ENCODE measurements at places on chromosomes 5 and 9. TPM values are rescaled to one million over a fixed set of nuclear protein-coding genes. Genes with fewer than 3 reads are reported as not detected.

DNA sequence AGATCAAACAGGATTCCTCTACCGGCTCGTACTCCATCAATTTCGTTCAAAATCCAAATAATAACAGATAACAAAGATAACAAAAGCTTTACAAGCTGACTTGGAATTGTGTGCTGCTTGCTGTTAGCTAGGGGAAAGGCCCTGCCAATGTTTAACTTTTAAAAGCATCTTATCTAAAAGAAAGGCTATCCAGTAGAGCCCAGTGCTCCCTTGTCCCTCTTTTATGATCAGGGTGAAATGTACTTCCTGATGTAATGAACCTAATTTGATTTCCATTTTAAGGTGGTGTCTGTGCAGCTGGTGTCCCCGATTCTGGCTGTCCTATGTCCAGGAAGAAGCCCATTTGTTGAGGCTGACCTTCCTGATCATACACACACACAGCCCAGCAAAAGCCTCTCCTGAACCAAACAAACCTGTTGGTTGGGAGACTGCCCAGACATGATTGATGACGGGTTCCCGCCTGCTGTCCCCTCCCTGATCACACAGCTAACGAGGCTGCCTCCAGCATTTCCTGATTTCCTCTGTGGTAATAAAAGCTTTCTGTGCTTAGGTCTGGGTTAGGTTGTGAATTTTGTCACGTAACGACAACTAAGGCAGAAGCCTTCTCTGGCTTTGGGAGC lies 54.1 kb downstream of the PWWP2A start:
- no peak for DNase-seq

DNA sequence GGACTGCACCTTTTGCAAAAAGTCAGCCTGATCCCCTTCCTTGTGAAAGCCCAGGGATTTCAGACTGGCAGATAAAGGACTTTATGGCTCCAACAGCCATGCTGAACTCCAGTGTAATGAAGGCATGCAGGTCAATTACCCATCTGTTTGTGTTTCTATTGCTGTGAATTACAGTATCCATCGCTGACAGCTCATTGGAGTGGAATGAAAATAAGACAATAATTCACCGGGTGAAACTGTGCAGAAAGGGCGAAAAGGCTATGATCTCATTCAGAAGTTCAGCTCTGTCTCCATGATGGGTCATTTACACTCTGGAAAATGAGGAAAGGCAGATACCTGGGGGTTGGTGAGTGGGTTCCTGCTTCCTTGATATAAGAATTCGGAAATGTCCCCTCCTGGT lies 148.0 kb downstream of the BRINP1 start:
- DNase-seq, result no peak

GRCh38 chr5:149790276-149790675 lies 60.2 kb downstream of the PPARGC1B start:
- DNase-seq, result no peak

GRCh38 chr5:122170620-122171019 lies 41.3 kb downstream of the ZNF474 start:
- no peak for DNase-seq

- DNase-seq, result no peak
Observed at GRCh38 chr5:141094481-141095262, at the start of gene PCDHB2. Gene PCDHB2 (plus strand): TSS chr5:141094615. CDS start chr5:141094791, 176 bp downstream.

The ISL1 gene
- total RNA-seq, result not detected

The SDHA gene
- total RNA-seq, result 157 TPM

The GIN1 gene
- 8.8 TPM for total RNA-seq

The B4GALT7 gene
- total RNA-seq, result 22.1 TPM

The CDH10 gene
- not detected for total RNA-seq

The IRGM gene
- total RNA-seq, result 1.8 TPM
